NCI-H2081 (cell line): ENCODE measurements at places on chromosomes 2 and 18.

DNA sequence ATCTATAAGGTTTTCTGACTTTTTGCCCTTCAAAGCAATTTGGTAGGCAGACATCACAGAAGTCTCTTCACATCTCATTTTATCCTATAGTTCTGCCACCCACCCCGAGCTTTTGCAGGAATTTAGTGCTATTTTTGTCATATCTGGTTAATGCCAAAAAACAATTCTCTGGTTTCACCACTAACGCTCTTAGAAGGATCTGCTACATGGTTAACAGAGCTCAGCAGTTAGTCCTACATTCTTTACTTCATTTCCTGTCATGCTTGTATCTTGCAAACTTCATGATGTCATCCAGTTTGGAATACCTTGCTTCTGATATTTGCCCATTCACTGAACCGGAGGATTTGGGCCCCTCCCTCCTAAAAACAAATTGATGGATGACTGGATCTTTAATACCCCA is 116.8 kb upstream of the SERPINE2 start:
- DNase-seq: no peak

DNA sequence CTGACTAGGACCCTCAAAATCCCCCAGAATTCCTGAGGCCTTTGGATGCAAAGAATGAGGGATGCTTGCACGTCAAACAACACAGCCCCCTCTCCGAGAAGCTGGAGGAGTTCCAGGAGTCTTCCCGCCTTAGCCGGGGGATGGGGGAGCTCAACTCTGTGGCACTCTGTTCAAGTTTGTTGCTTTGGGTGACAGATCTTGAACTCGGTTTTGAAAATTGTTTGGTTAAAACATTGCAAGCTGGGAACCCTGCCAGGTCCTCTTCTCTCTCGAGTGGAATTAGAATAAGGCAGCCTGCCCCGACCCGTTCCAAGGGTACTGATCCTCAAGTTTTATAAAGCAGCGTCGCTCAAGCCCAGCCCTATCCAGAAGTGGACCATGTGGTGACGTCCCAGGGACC is 244.1 kb downstream of the LOXHD1 start:
- DNase-seq: no peak

GRCh38 chr18:9275890-9276289 is 58.7 kb upstream of the TWSG1 start:
- no peak for DNase-seq

- DNase-seq: no peak
Observed at GRCh38 chr18:60599267-60599666, 226.7 kb upstream of the MC4R start.

- no peak for DNase-seq
Observed at GRCh38 chr2:185477452-185477851, 261.2 kb upstream of the FSIP2 start.

- DNase-seq: no peak
Observed at GRCh38 chr2:215621381-215621780, 185.5 kb upstream of the FN1 start.
